ENCODE measurements at places on chromosomes 7 and 10.

DNA sequence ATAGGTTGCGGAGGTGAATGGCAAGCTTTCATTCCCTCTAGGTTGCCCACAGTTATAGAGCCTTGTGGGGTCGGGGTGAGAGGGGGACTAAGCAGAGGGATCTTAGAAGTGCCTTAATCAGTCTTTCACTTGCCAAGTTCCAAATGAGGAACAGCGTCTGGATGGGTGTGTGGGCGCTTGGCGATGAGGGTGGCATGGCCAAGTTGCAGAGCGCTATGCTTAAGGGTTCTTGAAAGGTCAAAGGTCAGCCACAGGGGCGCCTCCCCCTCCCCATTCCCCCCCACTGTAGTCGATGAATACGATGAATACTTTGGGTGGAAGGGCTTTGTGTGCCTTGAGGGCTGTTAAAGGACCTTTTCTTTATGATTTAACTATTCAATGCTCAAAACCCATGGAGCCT is 185.0 kb downstream of the TCF7L2 start:
- H3K4me1 ChIP-seq = no peaks in the 10 kb centered on the region
- H3K27ac ChIP-seq = no peak overlapping the region
- H3K4me3 ChIP-seq = no peak overlapping the region
- H3K36me3 ChIP-seq = no peaks in the 10 kb centered on the region
- H3K27me3 ChIP-seq = peaks cover 15% of the 10 kb centered on the region

DNA sequence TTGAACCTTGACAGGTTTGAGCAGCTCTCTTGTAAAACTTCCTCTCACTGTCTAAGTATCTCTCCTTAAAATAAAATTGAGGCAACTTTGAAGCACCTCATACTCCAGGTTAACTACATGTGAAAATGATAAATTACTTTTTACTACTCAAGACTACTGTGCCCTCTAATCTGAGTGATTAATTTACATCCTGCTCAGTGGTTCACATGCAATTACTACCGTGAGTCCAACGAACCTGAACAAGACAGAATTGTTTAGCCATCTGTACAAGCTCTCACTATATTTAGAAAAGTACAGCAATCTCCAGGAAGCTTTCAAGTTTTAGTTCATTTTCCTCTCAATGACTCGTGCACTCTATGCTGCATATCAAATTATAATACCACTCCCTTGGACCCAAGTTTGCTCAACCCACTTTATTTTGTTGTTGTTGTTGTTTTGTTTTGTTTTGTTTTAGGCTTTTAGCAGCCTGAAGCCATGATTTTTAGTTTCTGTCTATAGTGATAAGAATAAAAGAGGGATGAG is 21.2 kb downstream of the PDE1C start:
- H3K4me3 ChIP-seq = no peak overlapping the region
- DNase-seq = no peak
- no peaks in the 10 kb centered on the region for H3K4me1 ChIP-seq
- no peak overlapping the region for H3K27ac ChIP-seq
- no peaks in the 10 kb centered on the region for H3K27me3 ChIP-seq
- no peaks in the 10 kb centered on the region for H3K36me3 ChIP-seq

DNA sequence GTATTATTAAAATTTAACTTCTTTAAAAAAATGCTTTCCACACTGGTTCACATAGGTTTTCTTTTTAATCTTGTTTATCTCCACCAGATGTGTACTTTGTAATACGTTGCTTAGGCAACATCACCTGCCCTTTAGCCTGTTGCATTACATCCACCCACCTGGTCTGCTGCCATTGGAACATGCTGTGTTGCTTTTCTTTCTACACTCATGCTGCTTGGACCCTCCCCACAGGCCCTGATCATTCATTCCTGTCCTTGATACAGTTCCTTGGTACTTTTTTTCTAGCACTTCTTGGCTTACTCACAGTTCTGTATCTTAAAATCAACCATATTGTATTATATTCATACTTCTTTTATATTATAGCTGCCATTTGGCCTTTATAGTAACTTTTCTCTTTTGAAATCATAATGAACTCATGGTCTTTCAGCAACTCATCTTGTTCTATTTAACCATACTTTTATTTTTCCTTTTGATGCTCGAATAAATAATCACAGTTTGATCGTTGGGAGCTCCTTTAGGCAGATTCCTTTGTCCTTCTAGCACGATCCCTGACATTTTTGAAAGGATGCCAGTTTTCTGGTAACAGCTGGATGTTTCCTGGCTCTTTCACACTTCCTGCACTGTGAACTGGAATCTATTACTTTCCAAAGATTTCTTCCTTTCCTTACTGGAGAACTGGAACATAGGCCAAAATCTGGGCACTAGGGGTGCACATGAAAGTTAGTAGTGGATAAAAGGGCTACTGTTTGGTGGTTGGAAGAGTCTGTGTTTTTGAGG is 125.1 kb downstream of the CDK14 start:
- no peaks in the 10 kb centered on the region for H3K4me1 ChIP-seq
- no peak overlapping the region for H3K4me3 ChIP-seq
- H3K27me3 ChIP-seq = no peaks in the 10 kb centered on the region

GRCh38 chr10:7285522-7286322 is 125.1 kb downstream of the SFMBT2 start:
- no peaks in the 10 kb centered on the region for H3K27me3 ChIP-seq
- H3K36me3 ChIP-seq = peaks cover 35% of the 10 kb centered on the region
- H3K4me1 ChIP-seq = peaks cover 5% of the 10 kb centered on the region
- DNase-seq = no peak

DNA sequence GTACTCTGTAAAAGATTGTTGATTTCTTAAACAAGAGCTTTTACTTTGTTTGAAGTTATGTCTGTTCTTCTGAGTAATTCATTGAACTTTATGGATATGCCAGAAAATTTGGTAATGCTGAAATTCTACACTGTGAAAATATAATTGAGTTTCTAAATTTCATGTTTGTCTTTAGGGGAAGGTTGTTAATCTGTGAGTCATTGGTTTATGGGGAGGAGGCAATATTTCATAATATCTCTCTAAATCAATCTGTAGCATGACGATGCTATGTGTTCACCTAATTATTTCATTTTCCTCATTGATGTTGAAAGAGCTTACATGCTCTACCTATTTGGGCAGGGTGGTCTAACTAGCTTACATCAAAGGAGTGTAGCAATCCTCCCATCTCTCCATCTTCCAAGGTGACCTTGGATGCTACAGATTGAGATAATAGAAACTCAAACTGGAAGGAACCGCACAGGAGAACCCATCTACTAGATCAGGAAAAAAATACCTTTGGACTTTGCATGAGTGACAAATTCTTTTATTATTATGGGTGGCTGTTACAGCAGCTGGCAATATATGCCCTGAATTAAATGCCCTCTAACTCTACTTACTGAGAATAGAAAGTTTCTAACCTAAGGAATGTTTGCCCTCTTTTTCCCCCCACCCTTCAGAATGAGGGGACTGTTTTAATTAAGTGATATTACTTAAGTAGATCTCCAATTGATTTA is 8.4 kb upstream of the SNX13 start:
- no peak overlapping the region for H3K27ac ChIP-seq
- H3K27me3 ChIP-seq = no peaks in the 10 kb centered on the region
- H3K4me1 ChIP-seq = peaks cover 36% of the 10 kb centered on the region
- peaks cover 6% of the 10 kb centered on the region for H3K36me3 ChIP-seq
- no peak overlapping the region for H3K4me3 ChIP-seq

- no peak for DNase-seq
- no peaks in the 10 kb centered on the region for H3K27me3 ChIP-seq
- no peak overlapping the region for H3K27ac ChIP-seq
- no peaks in the 10 kb centered on the region for H3K36me3 ChIP-seq
Measured at GRCh38 chr10:12807096-12807755, 194.3 kb downstream of the CCDC3 start.

DNA sequence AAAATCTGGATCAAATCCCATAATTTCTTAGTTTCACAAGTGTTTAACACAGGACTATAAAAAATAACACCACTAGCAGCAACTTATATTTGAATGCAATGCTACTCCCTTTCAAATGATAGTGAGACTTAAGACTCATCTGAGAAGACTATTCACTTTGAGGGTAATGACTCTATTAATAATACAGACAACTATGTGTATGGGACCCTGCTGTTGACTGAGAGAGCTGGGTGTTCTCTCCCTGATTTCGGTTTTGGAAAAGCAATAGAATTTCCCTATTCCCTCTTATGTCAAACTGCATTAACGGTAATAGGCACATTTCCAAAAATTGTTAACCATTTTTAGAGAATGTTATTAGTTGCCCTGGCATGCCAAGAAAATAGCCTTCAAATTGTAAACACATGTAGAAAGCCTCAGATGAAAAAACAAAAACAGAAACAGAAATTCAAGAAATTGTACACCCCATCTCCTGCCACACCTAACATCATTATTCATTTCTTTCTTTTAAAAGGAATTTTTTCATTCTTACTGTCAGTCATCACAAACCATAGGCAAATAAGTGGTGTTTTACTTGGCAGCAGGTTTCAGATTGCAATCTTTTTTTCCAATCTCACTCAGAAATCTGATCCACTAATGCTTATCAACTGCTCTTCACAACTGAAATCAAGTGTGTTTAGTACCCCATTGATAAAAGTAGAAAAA is 153.7 kb downstream of the TFPI2 start:
- H3K36me3 ChIP-seq = no peaks in the 10 kb centered on the region
- DNase-seq = no peak
- no peaks in the 10 kb centered on the region for H3K27me3 ChIP-seq

DNA sequence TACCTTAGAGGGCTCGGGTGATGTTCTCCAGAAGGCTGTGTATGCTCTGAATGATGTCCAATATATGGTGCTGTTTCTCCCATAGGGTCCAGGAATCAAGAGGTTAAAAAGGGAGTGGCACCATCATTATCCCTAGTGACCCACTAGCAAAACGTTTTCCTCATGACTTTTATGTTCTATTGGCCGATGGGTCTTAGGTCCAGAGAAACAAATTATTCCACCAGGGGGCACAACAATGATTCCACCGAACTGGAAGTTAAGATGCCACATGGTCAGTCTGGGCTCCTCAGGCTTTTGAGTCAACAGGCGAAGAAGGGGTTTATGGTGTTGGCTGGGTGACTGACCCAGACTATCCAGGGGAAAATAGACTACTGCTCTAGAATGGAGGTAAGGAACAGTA is 256.1 kb downstream of the COBL start:
- no peaks in the 10 kb centered on the region for H3K4me1 ChIP-seq
- peaks cover 4% of the 10 kb centered on the region for H3K27me3 ChIP-seq
- no peak for DNase-seq
- H3K4me3 ChIP-seq = no peak overlapping the region

GRCh38 chr10:90308223-90308622 is 549.6 kb downstream of the HTR7 start:
- H3K27me3 ChIP-seq = no peaks in the 10 kb centered on the region
- H3K4me3 ChIP-seq = no peak overlapping the region
- H3K36me3 ChIP-seq = no peaks in the 10 kb centered on the region
- H3K4me1 ChIP-seq = no peaks in the 10 kb centered on the region
- H3K27ac ChIP-seq = no peak overlapping the region

DNA sequence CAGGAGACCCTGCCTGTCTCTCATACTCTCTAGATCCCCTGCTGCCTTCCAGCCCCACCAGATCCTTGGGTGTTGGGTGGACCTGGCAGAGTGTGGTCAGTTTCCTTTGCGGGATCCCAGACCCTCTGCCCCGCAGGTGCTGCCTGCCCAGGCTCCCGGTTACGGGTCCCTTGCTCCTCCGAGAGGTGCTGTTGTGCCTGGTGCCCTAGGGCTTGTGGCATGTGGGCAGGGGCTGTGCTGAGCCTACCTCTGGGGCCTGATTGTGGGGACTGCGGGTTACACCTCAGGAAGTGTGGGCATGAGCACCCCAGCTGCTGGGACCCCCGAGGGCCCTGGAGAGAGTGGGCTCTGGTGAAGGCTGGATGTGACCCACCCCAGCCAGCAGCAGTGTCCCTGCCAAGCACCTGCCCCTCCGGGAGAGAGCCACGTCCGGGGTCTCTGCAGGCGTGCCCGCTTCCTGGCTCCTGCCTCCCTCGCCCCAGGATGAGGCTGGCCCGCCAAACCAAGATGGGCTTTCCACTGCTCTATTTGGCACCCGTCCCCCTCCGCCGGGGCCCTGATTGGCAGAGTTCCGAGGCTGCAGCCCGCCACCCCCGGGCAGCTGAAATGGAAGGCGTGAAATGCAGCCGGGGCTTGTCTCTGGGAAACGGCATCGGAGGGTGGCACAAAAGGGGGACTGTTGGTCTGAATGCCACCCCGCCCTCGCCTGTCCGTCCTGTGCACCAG is 17.0 kb downstream of the CLIP2 start:
- no peaks in the 10 kb centered on the region for H3K36me3 ChIP-seq
- DNase-seq = no peak
- no peak overlapping the region for H3K4me3 ChIP-seq

DNA sequence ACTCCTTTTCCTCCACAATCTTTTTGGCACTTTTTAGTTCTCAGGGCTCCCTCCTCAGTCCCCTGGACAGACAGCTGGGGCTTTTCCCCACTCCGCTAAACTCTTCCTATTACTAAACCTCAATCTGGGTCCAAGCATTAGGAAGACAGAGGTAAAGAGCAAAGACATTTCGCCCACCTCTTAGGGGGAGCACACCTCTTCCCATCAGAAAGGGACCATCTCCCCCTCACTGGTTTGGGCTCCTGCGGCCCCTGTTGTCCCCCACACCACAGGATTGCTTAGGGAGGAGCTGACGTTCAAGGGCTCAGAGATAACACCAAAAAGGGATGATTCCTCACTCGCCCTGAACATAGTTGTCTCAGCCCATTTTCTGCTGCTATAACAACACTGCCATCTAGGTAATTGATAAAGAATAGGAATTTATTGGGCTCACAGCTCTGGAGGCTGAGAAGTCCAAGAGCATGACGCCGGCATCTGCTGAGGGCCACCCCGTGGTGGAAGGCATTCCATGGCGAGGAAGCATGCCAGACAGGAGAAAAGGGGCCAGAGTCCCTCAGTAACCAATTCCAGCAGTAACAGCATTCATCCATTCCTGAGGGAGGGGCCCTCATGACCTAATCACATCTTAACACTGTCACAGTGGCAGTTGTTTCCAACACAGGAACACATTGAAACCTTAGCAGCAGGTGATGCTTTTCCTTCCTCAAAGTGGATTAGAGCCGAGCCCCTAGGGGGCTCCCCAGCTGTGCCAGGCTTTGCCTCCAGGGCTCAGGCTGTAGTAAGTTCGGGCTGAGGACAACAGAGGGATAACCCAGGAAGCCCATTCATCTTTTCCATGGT is 209.6 kb downstream of the EBF3 start:
- H3K27me3 ChIP-seq = no peaks in the 10 kb centered on the region
- no peak overlapping the region for H3K4me3 ChIP-seq
- no peak overlapping the region for H3K27ac ChIP-seq
- peak; percentile 11 for DNase-seq
- H3K36me3 ChIP-seq = no peaks in the 10 kb centered on the region

Measured in activated naive CD4-positive, alpha-beta T cell treated with anti-CD3 and anti-CD28 coated beads, Interleukin-2, amount 10 ng/mL, durations not matched to agents 7 days and 5 days (primary cell).